ENCODE measurements at places on chromosomes 1 and 21.
A peak's percentile ranks its signal among the peaks of the same experiment; 100 is the strongest.

GRCh38 chr1:110615548-110616130, 9.5 kb upstream of the KCNA2 start:
- peak; percentile 87 for DNase-seq

- DNase-seq, result no peak
Observed at GRCh38 chr1:150144606-150145005, 5.1 kb upstream of the PLEKHO1 start.

DNA sequence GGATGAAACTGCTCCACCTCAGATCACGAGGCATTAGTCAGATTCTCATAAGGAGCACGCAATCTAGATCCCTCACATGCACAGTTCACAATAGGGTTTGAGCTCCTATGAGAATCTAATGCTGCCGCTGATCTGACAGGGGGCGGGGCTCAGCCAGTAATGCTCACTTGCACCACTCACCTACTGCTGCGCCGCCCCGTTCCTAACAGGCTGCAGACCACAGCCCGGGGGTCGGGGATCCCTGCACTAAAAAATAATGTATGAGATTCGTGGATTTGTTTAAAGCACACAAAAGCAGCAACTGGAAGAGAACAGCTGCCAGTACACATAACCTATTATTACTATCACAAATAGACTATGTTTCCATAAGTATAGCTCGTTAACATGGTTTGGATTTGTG, 72.9 kb downstream of the HLCS start:
- DNase-seq, result no peak

DNA sequence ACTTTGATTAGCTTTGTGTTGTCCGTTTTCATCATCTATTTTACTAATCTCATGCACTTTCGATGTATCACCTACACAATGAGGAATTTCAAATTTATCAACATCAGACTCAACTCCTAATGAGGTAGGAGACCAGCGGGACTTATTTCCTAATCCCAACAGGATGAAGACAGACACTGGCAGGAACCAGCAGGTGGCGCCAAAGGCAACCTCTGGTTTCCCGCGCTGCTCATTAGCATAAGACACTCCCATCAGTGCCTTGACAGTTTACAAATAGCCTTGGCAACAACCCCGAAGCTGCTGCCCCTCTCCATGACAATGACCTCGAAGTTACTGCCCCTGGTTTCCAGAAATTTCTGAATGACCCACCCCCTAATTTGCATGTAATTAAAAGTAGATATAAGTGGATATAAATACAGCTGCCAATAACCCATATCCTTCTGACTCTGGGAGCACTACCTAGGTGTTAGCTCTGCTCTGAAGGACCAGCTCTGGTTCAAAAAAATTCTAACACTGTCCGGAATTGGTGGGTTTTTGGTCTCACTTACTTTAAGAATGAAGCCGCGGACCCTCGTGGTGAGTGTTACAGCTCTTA, 974.8 kb downstream of the ADGRL2 start:
- peak; percentile 48 for DNase-seq

GRCh38 chr1:9696793-9697192, 45.3 kb downstream of the PIK3CD start:
- DNase-seq, result no peak

DNA sequence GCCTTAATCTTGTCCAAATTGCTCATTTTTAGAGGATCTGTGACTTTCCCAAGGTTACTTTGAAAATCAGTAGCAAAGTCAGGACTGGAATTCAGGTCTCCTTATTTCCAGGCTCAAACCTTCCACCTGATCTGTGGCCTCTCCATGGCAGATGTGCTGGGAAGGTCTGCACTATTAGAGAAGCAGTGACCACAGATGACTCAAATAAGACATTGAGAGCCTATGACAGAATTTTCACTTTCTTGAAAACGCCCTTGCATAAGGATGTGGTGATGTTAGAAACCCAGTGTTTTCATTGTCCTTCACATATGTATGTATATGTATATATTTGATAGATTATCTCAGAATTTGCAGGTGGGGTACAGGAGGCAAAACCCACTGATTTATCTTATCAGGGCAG, 45.3 kb downstream of the TTC39A start:
- no peak for DNase-seq

Data from dorsolateral prefrontal cortex (tissue), 122 donors.